M059J (cell line): ENCODE measurements at places on chromosomes 11 and 22. TPM values are rescaled to one million over a fixed set of nuclear protein-coding genes. Genes with fewer than 3 reads are reported as not detected.

DNA sequence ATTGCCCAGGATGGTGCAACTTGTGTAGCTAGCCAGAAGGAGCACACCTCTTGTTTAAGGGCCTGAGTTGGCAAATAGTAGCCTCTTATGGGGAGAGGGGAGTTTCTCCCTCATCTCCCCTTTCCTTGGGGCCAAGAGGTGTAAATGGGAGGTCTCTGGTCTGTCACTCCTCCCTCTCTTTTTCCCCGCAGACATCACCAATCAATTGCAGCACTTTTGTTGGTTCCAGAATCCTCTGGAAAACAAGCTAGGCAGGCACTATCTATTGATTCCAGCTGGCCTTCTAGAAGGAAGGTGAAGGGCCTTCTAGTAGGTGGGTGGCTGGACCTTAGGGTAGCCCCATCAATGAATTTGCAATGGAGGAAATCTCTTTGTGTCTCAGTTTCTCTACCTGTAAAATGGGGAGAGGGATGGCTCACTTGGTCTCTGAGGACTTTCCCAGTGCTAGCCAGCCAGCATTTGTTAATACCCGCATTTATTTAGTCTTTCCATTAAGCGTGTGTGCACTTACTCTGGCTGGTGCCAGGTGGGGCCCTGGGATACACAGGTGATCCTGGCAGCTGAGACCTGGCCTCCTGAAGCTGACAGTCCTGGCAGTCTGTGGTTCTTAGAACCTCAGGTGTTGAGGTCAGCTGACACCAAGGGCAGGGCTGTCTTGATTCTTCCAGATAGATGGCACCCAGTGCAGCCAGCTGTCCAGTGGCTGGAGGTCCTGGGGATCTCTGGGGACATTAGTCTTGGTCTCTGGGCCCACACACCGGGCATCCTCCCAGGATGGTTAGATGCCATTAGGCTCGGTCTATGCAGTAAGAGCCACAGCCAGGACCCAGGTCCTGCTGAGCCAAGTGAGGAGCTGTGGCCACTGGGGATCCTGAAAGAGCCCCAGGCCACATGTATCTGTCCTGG lies 51.7 kb downstream of the TSPAN18 start:
- no peak for DNase-seq

GRCh38 chr11:124899383-124900145 lies 1.9 kb upstream of the ROBO4 start:
- peak; percentile 36 for DNase-seq

DNA sequence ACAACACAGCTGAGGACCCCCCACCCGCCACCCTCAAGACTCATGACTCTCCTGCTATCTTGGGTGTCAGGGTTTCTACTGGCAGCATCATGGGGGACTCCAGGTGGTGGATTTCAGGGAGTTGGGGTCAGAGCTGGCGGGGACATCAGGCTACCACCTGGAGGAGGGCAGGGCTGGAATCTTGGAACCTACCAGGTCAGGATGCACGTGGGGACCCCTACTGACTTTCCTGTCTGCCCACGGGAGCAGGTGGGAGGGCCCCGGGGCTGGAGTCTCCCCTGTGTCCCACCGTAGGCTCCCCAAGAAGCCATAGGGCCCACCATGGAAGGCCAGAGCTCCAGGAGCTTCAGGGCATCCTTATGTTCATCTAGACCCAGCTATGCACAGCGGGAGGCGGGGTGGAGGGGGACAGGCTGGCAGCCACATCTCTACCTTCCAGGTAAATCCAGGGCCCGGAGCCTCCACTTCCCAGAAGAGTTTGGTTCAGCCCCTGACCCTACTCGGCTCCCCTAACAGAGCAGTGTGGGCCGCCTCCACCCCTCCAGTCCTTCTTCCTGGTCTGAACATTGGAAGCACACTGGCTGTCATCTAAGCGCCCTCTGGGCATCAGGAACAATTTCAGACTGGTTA lies 10.0 kb downstream of the SLC37A2 start:
- no peak for DNase-seq

- DNase-seq = no peak
Observed at GRCh38 chr11:126410649-126411048, 55.2 kb downstream of the ST3GAL4 start.

Gene GLB1L3
- not detected in 2 replicates for total RNA-seq

Gene OSBP2
- total RNA-seq = 1.3 and 2.7 TPM in 2 replicates

Gene C11orf16
- total RNA-seq = not detected in 2 replicates

Gene CDC42BPG
- 0.02 and 0.54 TPM in 2 replicates for total RNA-seq

Gene ANO5
- total RNA-seq = 0.02 TPM in 1 of 2 replicates, not detected in the other

Gene RFPL2
- not detected in 2 replicates for total RNA-seq
